Activated CD8-positive, alpha-beta T cell treated with anti-CD3 and anti-CD28 coated beads for 36 hours (primary cell): ENCODE measurements at places on chromosomes 13 and 19. TPM values are rescaled to one million over a fixed set of nuclear protein-coding genes. Genes with fewer than 3 reads are reported as not detected.

The IRGC gene
- not detected for total RNA-seq

DNA sequence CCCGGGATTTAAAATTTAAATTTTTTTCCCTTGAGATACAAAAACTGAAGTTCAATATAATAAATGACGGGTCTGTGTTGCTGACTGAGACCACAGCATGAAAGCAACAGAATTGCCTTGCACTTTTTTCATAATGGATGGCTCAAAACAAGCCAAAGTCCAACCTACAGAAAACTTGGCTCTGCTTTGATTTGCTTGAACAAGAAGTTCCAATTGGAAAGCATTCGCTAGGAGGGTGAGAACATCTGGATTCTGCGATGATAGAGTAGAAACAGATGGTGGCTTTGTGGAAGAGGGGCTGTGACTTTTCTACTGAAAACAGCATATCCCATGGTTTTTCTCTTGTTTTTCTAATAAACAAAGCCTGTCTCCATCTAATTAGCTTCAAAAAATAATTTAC, 46.4 kb downstream of the THSD1 start:
- no peak for DNase-seq

- DNase-seq: no peak
Observed at GRCh38 chr13:22161871-22162270, 491.0 kb downstream of the FGF9 start.

DNA sequence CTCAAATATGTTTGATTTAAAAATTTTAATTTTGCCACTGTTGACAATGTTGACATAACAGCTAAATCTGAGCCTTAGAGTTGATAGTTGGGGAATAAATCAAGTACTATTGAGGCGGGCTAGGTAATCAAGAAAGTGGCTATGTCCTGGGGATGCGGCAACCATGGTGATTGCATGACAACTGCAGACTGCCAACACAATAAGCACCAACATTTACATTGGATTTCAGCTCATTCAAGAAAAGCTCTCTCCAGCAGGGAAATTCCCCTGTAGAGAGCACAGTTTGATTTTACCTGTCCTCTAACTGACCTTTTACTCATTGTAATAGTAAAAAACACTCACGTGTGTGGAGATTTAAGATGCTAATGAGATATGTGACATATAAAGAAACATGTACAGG, 63.1 kb downstream of the ZNF100 start:
- no peak for DNase-seq

GRCh38 chr19:15201374-15202023, 704 bp upstream of the NOTCH3 start:
- no peak for DNase-seq

DNA sequence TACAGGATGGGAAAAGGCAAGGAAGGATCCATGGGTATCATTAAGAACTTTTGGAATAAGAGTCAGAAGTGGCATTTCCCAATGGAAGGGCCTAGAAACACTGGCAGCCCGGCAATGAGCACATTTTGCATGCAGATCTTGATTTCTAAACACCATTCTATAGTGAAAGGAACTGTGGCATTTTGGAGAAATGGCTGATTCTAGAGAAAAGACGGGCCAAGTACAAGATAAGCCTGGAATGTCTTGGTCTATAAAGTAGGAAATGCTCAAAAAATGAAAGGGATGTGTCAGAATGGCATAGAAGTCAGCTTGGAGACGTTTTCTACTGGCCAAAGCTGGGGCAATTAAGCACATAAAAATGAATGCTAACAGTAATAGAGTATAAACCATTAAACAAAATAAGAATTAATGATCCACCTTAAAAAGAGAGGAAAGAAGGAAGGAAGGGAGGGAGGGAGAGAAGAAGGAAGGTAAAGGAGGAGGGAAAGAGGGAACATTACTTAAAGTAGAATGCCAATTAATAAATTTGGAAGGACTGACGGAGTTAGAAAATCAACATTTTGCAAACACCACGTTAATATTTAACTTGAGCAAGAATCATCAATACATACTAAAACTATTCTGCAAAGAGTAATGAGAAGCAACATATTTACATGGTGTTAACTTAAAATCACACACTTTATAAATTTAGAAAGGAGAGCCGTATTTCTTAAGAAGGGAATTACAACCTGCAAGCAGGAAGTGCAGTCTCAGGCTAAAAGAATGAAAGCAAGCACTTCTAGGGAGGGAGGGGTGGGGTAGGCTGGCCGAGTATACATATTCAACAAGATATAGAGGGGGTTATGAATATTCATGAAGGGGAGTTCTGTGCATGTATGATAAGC, 78.9 kb downstream of the ANKRD10 start:
- DNase-seq: no peak

DNA sequence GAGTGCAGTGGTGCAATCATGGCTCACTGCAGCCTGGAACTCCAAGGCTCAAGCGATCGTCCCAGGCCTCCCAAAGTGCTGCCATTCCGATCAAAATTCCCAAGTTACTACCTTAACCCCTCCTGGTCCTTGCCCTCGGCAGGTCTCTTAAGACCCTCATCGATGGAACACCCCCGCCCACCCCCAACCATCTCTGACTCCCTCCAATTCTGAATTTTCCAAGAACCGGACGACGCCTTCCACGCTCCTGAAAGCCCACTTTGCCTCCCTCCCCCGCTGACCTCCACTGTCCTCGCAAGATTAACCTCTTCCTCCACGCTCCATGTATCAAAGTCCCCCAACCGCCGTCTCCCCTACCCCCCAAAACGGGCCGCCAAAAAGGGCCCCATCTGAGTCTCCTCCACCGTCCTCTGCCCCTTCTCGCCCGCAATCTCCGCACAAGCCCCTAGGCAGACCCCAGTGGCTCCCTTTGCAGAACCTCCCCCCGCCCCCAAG, 539 bp downstream of the DAPK3 start:
- no peak for DNase-seq

DNA sequence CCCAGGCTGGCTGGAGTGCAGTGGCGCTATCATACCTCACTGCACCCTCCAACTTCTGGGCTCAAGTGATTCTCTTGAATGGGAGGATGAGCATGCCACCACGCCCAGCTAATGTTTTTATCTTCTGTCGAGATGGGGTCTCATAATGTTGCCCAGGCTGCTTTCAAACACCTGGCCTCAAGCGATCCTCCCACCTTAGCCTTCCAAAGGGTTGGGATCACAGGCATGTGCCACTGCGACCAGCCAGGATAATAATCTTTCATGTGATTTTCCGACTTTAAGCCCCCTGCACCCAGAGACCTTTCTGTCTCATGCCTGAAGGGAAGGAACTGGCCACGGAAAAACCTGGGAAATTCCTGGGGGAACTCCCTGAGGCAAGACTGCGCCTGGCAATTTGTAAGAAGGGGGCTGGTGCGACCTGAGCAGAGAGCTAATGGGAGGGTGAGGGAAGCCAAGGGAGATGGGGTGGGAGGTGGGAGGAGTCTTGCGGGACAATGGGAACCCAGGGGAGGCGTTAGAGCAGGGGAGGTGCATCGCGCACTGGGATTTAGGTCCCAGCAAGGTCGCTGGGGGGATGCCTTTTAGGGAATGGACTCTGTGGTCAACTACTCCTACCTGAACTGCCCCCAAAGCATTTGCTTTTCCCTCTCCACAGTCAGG, 1.2 kb upstream of the CCDC124 start:
- DNase-seq: peak; percentile 19

GRCh38 chr19:57473646-57474045, 3.7 kb downstream of the ZNF772 start:
- no peak for DNase-seq

- DNase-seq: peak; percentile 82
Observed at GRCh38 chr19:1942078-1942933, 1.3 kb downstream of the CSNK1G2 start.

The OR10H1 gene
- not detected for total RNA-seq

DNA sequence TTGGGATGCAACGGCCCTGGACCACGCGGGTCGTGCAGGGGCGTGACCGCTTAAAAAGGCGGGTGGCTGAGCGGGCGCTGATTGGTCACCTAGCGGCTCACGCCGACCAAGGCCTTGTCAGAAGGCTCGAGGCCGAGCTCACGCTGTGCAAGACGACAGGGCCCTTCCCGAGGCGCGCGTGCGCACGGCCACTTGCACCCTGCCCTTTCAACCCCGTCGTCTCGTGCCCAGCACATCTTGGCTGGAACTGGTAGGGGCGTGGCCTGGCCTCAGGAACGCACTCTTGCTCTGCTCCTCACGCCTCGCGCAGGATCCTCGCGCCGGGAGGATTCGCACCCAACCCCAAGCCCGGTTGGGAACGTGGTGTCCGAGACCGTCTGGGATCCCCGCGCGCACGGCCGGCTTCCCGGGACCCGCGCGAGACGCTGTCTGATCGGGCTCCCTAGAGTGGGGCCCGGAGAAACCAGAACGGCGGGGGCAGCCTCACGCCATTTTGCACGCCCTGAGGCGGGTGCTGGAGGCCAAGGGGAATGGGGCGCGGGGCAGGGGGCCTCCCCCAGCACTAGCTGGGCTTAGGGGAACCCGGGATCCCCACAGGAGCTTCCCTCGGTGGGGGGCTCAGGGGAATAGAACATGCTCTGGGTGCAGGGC, at the start of gene MEIOSIN:
Gene MEIOSIN (plus strand): TSS at position 280 of the 651 bp plus-strand sequence. CDS start 1,938 bp downstream, outside the sequence.
- DNase-seq: no peak

DNA sequence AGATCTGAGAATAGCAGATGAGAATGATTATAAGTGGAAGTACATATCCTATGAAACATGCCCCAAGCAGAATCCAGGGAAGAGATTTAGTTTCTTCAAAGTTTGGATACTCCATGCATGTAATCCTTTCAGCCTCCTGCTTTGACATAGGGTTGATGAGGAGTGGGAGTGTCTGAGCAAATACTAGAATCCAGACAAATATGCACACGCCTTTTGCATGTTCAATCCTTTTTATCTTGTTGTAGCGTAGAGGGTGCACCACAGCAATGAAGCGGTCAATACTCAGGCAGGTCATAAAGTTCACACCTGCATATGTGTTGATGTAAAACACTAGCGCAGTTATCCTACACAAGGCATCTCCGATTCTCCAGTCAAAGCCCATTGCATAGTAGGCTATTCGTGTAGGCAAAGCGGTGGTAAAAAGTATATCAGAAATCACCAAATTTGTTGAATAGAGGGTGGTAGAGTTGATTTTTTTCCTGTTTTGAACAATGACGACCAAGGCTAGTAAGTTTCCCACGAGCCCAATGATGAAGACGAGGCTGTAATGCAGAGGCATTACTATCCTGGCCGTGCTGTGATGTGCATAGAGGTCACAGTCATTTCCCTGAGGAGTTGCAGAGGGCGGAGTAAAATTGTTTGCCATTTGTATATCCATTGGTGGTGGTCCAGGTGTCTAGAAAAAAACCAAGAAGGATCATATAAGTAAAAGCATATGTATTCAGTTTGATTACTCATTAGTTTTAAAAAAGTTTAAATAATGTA, 11.5 kb downstream of the GPR183 start:
- DNase-seq: no peak

DNA sequence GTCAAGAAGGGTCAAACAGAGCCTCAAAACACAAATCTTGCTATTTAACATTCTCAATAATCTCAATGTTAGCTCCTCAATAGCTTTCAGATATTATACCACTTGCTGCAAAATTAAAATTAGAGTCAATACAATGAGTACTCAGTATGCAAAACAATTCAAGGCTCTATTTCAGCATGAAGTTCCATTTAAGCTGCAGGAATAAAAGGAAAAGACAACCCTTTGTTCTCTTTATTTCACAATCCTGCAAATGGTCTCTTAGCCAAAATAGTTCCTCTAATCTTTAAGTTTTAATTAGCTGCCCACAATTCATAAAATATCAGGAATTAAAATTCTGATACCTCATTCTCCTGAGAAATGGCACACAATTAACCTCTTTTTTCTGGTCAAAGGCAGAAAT, 40.5 kb upstream of the DCT start:
- no peak for DNase-seq

DNA sequence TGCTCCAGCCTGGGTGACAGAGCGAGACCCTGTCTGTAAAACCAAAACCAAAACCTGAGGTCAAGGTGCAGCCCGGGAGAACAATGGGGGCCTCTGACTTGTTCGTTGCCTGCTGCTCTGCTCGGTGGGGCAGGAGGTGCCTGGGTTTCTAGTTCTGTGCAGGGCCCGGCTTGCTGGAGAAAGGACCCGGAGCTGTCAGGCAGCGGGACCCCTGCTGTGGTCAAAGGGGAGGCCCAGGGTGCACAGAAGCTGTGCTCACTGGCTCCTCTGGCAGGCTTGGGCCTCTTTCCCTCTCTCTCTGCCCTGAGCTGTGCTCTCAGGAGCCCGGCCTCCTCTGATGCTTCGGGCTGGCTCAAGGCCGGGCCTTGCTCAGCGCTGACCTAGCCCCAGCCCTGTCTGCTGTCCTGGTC, 3.5 kb downstream of the LRP3 start:
- DNase-seq: no peak

- DNase-seq: peak; percentile 88
Observed at GRCh38 chr19:44653977-44654774, 10.5 kb downstream of the PVR start.

The FGF14 gene
- not detected for total RNA-seq

DNA sequence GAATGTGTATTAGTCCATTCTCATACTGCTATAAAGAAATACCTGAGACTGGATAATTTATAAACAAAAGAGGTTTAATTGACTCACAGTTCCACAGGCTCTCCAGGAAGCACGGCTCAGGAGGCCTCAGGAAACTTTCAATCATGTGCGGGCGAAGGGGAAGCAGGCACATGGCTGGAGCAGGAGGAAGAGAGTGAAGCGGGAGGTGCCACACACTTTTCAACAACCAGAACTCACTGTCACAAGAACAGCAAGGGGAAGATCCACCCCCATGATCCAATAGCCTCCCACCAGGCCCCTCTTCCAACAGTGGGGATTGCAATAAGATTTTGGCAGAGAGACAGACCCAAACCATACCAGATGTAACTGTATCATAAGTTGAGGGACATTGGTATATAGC, 72.7 kb downstream of the IRS2 start:
- no peak for DNase-seq

DNA sequence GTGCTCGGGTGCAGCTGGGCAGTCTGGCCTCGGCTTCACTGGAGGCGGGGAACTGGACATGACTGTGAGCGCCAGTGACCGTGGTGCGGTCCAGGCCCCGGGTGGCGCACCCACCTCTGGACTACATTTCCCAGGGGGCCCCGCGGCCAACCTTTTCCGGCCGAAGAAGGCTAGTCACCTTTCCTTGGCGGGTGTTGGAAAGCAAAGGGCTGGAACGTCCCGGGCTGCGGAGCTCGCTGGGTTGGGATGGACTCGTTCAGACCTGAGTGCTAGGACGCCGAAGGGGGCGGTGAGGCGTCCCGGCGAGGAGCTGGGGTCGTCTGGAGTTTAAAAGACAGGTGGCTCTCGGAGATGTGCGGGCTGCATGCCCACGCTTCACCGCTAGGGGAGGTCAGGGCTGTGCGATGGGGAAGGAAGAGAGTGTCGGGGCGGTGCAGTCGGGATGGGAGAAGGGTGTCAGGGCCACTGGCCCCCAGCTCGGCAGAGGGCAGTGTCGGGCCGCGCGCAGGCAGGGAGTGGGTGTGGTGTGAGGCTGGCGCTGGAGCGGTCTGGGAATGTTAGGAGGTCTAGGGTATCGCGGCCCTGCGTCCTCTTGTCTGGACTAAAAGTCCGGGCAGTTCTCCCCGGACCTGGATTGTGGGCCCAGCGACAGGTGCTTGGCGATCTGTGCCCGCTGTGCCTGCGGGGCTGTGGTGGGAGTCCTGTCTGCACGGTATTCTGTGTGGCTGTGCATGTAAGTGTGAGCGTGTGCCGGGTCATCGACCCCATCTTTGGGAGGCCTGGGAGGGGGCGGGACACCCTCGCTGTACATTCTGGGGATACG, 57.1 kb downstream of the ZNF568 start:
- DNase-seq: peak; percentile 82

- DNase-seq: no peak
Observed at GRCh38 chr13:65470781-65471180, 1759.4 kb downstream of the PCDH9 start.

The IL4I1 gene
- total RNA-seq: 16.2 TPM

GRCh38 chr13:102693776-102694175, 1.1 kb downstream of the METTL21C start:
- DNase-seq: no peak
